Activated CD4-positive, alpha-beta T cell treated with anti-CD3 and anti-CD28 coated beads for 36 hours (primary cell): ENCODE measurements at places on chromosomes 3 and 15. TPM values are rescaled to one million over a fixed set of nuclear protein-coding genes. Genes with fewer than 3 reads are reported as not detected.

DNA sequence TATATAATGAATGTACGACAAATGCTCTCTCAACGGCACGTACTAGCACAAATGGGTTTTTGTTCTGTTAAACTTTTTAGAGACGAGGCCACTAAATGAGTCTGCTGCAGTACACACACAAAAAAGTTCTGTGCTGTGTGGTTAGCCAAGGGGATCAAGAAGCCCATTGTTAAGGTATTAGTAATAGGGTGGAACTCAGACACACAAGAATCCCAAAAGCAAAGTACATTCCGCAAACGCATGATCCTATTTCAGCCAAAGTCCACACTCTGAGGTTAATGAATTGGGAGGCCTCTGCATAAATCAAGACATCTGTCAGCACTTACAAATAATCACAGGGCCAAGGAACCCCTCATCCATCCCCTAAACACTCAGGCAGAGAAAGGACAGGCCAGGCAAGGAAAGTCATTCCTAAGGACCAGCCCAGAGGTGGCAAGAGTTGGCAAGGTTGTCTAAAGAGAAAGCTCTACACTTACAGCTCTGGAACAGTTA, 12.1 kb downstream of the OSBPL10 start:
- no peaks in the 10 kb centered on the region for H3K36me3 ChIP-seq
- no peak overlapping the region for H3K27ac ChIP-seq
- H3K27me3 ChIP-seq = no peaks in the 10 kb centered on the region

DNA sequence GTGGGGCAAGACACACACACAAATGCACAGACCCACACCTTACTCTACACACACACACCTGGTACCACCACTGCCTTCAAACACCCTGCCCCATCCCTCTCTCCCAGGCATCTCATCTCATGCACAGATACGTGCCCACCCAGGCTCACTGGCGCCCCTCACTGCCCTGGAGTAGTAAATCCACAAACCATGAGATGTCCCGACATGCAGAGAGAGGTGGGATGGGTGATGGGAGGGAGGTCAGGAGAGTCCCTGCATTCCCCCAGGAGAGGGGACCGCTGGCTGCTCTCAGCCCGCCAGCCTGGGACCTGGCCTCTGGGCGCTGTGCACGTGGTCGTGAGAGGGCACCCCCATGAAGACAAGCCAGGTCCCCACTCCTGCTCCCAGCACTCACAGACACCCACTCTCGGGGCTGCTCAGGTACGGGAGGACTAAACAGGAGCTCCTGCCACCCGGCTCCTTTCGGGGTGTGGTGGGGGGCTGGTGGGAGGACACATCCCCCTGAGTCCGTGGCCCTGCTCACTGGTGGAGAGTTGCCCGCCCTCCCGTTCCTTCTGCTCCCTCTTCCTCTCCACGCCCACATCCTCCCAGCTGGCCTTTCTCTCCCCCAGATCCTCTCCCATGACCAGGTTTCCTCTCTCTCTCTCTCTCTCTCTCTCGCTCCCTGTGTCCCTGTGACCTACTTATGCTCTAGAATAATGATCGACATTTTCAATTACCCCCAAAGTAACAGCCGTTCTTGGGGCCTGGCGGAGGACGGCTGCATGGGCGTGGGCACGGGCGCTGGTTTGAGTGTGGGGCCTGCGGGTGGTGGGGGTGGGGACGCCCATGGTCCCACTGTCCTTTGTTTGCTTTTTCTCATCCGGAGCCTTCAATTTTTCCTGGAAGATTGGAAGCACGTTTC, 18.9 kb upstream of the CSPG4 start:
- H3K27me3 ChIP-seq = peaks cover 12% of the 10 kb centered on the region
- no peak overlapping the region for H3K27ac ChIP-seq
- no peak for DNase-seq
- H3K4me3 ChIP-seq = no peak overlapping the region
- no peaks in the 10 kb centered on the region for H3K36me3 ChIP-seq

DNA sequence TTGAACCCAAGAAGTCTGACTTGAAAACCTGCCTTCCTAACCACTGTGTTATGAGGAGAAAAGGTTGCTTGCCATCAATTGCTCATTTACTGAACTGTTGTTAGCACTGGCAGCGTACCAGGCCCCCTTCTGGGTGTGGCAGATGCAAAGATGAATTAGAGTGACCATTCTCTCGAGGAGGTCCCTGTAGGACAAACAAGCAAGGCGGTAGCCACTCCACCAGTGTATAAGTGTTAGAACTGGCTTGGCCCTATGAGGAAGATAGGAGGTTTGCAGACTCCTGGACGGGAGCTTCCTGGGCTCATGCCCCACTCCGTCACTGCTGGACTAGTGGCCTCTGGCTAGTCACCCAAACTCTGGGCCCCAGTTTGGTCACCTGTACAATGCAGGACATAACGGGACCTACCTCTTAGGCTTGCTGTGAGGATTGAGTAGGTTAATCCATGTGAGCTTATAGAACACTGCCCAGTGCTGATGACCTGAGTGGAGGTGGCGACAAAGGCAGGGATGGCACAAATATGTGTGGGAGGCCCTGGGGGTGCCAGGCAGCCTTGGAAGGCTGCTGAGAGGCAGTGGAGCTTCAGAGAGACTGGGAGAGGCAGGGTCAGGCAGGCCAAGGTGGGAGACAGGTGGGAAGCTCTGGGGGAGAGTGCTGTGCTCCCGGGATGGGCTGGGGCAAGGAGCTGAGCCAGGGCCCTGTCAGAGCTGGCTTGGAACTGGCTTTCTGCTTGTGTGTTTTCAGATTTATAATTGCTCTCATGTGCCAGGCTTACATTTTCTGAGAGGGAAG, 145.9 kb downstream of the DNAJB8 start:
- peaks cover 5% of the 10 kb centered on the region for H3K36me3 ChIP-seq
- no peak for DNase-seq
- H3K4me1 ChIP-seq = peaks cover 55% of the 10 kb centered on the region
- H3K27me3 ChIP-seq = no peaks in the 10 kb centered on the region
- H3K27ac ChIP-seq = peak overlapping the region; percentile 62

The ASB7 gene
- total RNA-seq = 19.5 TPM

The MUC4 gene
- total RNA-seq = 0.14 TPM

The ZNF860 gene
- total RNA-seq = 0.30 TPM
